ENCODE measurements at places on chromosomes 6 and 20. TPM values are rescaled to one million over a fixed set of nuclear protein-coding genes. Genes with fewer than 3 reads are reported as not detected.

DNA sequence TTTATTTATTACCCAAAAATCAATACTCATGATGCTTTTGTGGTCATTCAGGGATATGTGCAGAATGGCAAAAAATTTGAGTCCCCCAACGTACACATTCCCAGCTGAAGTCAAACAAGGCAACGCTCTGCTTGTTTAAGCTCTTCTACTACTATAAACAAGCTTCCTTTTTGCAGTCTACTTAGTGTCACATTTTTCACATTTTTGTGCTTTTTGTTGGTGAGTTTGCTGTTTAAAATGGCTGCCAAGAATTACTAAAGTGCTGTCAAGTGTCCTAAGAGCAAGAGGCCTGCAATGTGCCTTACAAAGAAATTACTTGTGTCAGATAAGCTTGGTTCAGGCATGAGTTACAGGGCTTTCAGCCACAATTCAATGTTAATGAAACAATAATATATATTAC is 2.1 kb downstream of the WFDC8 start:
- DNase-seq = no peak

DNA sequence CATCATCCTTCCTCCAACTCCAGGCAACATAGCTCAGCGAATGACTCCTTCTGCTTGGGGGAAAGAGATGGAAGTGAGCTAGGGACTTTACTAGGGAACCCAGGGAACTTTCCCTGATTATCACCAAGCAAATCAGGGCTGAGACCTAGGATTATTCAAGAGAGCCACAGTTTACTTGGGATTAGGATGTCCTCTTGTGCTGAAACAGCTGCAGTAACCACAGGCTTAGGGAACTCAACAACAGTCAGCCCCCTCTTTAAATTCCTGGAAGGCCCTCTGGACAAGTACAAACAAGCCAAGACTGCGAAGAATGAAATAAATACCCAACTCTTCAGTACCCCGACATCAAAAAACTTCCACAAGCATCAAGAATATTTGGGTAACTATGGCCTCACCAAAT is 700.9 kb downstream of the COL12A1 start:
- no peak for DNase-seq

- DNase-seq = no peak
Observed at GRCh38 chr20:18748987-18749386, 64.6 kb upstream of the SCP2D1 start.

DNA sequence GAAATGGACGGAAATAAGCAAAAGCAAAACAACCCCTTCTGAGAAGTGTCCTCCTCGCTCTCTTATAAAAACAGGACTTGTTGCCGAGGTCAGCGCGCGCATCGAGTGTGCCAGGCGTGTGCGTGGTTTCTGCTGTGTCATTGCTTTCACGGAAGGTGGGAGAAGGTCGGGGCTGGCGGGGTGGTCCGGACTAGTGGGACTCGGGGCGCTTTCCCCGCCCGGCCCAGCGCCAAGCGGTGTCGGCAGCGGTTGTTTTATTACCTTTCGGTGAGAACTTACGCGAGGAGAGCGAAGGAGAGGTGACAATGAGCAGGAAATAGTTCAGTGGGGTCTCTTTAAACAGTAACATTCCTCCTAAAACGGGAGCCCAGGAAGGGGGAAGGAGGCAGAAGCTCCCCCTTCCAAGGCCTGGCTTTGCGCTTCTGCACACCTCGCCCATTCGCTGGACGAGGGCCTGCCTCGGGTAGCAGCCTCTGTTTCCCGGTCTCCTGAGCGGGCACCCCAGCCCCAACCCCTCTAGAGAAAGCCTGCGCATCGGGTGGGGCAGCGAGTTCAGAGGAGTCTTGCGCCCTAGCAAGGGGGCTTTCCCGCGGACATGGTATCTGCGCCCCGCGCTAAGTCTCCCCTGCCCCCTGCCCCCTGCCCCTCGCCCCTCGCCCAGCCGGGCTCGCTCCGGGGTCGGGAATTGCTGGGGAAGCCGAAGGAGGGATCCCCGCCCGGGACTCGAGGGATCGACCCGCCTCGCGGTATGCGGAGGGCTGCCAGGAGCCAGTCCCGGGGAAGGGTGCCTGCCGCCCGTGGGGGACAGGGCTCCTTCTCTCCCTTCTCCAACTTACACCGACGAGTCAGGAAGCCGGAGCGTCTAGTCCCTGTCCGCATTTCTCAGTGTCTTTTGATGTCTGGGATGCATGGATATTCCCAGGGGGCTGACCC is 1.2 kb upstream of the TBXT start:
- DNase-seq = no peak

GRCh38 chr6:152160346-152160745 is 352.9 kb downstream of the ESR1 start:
- DNase-seq = no peak

- DNase-seq = peak; percentile 62
Observed at GRCh38 chr6:53492860-53493634, 51.9 kb downstream of the GCLC start.

GRCh38 chr6:33203443-33204164 is 851 bp upstream of the HSD17B8 start:
- DNase-seq = no peak

DNA sequence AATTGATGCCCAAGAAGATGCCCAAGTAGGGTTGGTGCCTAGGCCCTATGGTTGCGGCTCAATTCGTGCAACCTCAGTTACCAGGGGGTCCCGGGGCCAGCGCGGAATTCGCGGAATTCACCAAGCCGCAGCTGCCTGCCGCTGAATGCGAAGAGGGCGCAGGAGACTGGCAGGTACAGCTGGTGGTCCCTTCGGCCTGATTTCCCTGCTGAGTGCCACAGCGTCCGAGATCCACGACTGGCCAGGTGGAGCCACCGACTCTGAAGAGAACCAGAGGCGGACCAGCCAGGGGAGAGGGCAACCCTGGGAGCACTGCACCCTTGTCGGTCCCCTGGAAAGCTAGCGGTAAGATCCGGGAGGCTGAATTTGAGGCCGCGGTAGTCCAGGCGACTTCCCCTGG is 6.8 kb upstream of the TFAP2D start:
- DNase-seq = no peak

DNA sequence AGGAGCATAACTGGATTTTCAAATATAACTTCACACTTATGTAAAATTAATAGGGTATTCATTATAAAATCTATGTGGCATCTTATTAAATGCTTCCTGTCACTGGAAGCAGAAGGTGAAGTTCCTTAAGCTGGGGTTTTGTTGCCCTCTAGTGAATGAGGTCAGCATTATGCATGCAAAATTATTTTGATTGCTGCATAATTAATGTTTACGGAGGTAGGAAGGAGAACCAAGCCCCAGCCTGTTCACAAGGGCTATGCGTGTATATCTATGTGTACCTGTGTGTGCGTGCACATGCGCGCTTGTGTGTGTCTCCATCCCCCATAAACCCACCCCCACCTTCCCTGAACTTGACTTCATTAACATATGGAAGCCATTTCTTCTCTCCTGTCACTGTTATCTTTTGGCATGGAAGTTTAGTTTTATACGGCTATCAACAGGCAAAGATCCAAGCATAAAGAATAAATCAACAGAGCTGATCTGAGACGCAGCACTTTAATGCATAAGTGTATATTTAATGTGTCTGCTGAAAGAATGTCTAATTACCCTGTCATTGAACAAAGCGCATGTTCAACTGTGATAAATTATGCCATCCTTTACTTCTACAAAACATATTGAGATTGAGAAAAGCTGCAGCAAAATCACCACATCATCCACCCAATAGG is 90.2 kb upstream of the CDH4 start:
- peak; percentile 23 for DNase-seq

- peak; percentile 37 for DNase-seq
Observed at GRCh38 chr6:164102693-164103092, 688.2 kb downstream of the QKI start.

DNA sequence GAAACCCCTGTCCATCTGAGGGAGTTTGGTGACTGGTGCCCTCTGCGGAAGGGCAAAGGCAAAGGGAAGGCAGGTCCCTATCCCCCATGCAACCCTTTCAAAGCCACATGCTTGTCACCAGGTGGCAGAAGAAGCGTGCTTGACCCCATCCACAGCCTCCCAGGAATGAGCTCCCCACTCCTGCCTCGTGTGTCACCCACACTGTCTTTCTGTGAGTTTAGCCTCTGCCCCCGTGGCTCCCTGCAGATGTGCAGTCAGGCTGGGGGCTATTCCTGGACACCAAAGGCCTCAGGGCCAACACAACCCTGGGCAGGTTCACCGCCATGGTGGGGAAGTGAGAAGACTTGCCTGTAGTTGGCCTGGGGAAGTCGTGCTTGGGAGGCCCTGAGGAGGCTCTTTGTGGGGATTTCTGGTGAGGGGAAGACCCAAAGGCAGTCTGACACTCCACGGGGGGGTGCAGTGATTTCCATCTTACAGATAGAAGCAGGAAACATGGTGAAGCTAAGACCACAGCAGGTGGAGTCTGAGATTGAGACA is 16.6 kb upstream of the PCMTD2 start:
- no peak for DNase-seq

DNA sequence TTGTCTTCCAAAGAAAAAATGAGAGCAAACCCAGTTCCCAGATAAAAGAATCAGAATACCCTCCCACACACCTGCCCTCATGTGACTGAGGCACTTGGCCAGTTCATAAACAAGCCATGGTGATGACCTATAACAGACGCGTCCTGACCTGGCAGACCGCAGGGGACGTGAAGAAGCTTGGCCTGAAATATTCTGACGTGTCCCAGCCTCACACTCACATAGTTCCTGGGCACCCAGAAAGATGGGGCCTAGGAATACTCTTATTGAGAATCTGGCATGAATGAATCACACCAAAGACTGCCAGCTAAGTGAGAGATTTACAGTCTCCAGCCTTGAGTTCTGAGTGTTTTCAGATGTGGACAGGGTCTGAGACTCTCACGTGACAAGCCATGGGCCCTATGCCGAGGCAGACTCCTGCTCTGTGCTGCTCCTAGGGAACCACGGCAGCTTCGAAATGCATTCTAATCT is 17.2 kb upstream of the MAP3K4 start:
- DNase-seq = peak; percentile 83

GRCh38 chr6:45156075-45156474 is 172.1 kb upstream of the RUNX2 start:
- DNase-seq = no peak

DNA sequence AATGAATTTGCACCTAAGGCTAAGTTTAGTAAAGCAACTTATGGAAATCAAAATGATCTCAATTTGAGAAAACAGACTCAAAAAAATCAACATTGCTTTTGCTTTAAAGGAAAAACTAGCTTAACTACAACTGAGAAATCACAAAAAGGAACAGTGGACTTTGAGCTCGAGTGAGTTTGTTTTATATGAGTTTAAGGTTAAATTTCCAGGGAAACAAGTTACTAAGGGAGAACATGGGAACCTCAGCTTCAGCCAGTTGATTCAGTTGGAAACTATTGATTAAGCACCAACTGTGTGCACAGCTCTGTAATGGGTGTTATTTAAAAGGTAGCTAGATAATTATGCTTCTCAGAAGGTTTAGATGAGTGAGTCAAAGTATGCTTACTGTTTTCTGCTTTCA is 85.7 kb downstream of the TBC1D7 start:
- no peak for DNase-seq

DNA sequence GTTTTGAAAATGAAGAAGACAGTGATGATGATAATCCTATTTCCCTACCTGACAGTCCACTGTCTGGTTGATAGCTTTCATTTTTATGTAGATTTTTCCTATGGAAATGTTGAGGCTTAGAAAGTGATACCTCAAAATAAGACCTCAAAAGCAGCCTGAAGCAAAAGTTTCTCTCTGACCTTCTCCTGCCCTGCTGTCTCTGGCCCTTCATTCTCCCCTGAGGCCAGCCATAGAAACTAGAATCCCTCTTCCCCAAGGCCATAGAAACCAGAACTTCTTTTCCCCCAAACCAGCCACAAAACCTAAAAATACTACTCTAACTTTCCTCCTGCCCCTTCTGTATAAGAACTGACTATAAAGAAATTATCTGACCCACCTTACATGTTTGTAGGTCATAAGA is 52.6 kb upstream of the GCM1 start:
- DNase-seq = no peak

- DNase-seq = peak; percentile 65
Observed at GRCh38 chr6:170007468-170008293, 256.3 kb downstream of the ERMARD start.

DNA sequence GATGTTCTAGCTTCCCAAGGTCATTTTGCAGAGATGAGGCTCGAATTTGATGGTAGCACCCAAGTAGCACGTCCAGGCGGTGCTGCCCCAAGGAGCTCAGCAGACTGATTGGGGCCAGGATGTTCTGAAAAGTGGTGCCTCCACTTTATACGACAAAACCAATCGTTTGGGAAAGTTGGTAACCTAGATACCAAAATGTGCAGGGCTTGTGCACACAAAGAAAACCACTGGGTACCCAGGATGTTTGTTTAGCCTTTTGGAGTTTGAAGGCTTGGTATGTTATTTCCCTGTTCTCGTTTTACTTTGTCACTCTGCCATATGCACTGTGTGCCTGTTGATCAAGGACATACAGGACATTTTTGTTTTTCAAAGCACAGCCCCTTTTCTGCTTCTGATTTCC is 40.7 kb upstream of the PBOV1 start:
- no peak for DNase-seq

DNA sequence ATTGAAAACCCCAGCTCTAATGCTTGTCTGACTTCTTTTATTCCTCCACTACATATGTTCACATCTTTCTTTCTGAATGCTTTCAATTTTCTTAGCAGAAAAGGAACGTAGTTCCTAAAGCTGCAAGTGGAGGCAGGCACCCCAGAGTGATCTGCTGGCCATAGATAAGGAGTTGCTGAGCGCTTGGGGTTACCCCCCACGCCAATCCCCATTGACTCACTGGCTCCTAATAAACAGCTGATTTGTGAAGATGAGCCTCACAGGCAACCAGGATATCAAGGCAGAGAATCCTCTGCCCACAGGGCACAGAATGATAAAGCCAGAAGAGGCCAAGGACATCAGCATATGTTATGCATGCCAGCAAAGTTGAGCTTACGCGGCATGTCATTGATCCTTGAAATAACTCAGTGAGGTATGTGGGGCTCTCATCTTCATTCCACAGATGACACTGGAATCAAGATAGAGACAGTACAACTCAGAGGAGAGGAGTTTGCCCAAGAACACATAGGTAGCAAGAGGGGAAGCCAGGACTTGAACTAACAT is 129.1 kb upstream of the PTPRT start:
- no peak for DNase-seq

DNA sequence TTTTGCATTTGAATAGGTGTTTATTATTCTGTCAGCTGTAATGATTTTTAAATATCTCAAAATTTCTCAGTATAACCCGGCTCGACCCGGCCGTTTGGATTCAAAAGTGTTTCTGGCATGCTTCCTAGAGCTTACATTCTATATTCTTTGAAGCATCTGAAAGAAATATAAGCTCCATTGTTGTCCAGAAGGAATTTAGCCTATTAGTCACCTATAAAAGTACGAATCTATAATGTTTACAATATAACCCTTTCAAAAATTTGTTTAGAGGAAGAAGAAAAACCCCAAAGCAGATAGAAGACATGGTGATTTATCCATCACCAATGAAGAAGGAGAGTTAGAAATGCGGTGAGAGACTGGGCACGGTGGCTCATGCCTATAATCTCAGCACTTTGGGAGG is 22.3 kb upstream of the HECA start:
- DNase-seq = no peak

GRCh38 chr6:8063761-8064637 is at the start of gene BLOC1S5:
TSS of gene BLOC1S5 (minus strand) at chr6:8064389. CDS start at chr6:8064376, 13 bp downstream.
- DNase-seq = peak; percentile 90

Gene GABRR1
- not detected for total RNA-seq

Gene CLVS2
- 30.1 TPM for total RNA-seq

Gene TUBB1
- total RNA-seq = 1.2 TPM

Gene ALDH5A1
- total RNA-seq = 38.7 TPM

Gene PROKR2
- 3.2 TPM for total RNA-seq

Gene PACSIN1
- total RNA-seq = 16.6 TPM

Gene PCMT1
- total RNA-seq = 84.4 TPM

Gene CLPSL1
- total RNA-seq = not detected
